ENCODE measurements at places on chromosomes 12 and 14. TPM values are rescaled to one million over a fixed set of nuclear protein-coding genes. Genes with fewer than 3 reads are reported as not detected.

- no peak overlapping the region for H3K4me3 ChIP-seq
- H3K36me3 ChIP-seq = no peaks in the 10 kb centered on the region
- H3K27ac ChIP-seq = no peak overlapping the region
- no peaks in the 10 kb centered on the region for H3K4me1 ChIP-seq
- H3K27me3 ChIP-seq = no peaks in the 10 kb centered on the region
Observed at GRCh38 chr12:76024942-76025600, 6.5 kb downstream of the PHLDA1 start.

Gene MYO1H
- 0.21 TPM for total RNA-seq

- no peak for DNase-seq
- H3K27me3 ChIP-seq = no peaks in the 10 kb centered on the region
- H3K4me1 ChIP-seq = no peaks in the 10 kb centered on the region
- no peaks in the 10 kb centered on the region for H3K36me3 ChIP-seq
- no peak overlapping the region for H3K4me3 ChIP-seq
Observed at GRCh38 chr14:101583006-101583714, 21.9 kb downstream of the DIO3 start.

- H3K36me3 ChIP-seq = no peaks in the 10 kb centered on the region
- H3K4me3 ChIP-seq = no peak overlapping the region
- H3K4me1 ChIP-seq = no peaks in the 10 kb centered on the region
- no peak overlapping the region for H3K27ac ChIP-seq
- DNase-seq = peak; percentile 25
Observed at GRCh38 chr14:101320396-101320795, 240.9 kb upstream of the DIO3 start.

Gene A2M
- total RNA-seq = 105 TPM

GRCh38 chr14:39342768-39343167, 89.5 kb downstream of the FBXO33 start:
- DNase-seq = no peak
- H3K27ac ChIP-seq = no peak overlapping the region
- H3K27me3 ChIP-seq = no peaks in the 10 kb centered on the region
- H3K4me3 ChIP-seq = no peak overlapping the region
- no peaks in the 10 kb centered on the region for H3K4me1 ChIP-seq

GRCh38 chr14:87066221-87066817, 926.7 kb downstream of the GALC start:
- H3K4me1 ChIP-seq = no peaks in the 10 kb centered on the region
- DNase-seq = no peak
- H3K4me3 ChIP-seq = no peak overlapping the region
- H3K36me3 ChIP-seq = no peaks in the 10 kb centered on the region
- no peak overlapping the region for H3K27ac ChIP-seq

Gene ART4
- total RNA-seq = 0.49 TPM

DNA sequence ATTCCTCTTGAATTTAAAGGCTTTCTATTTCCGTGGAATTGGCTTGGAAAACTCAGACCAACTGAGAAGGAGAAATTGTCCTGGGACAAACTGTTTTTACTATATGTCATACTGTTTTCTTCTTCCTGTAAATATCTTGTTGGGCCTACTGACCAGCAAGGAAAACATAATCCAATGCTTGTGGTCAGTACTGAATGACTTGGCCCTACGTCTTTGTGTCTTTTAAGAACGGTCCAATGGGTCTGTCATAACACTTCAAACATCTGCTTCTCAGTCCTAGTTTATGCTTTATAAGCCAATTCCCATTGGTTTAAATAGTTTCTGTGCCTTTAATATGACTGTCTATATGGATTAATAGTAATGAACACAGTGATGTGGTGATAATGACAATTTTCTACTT, 248.5 kb upstream of the DDHD1 start:
- H3K36me3 ChIP-seq = no peaks in the 10 kb centered on the region
- no peaks in the 10 kb centered on the region for H3K27me3 ChIP-seq
- no peak for DNase-seq

Gene ASCL1
- total RNA-seq = 0.53 TPM

Gene TSPAN8
- 1,318 TPM for total RNA-seq

DNA sequence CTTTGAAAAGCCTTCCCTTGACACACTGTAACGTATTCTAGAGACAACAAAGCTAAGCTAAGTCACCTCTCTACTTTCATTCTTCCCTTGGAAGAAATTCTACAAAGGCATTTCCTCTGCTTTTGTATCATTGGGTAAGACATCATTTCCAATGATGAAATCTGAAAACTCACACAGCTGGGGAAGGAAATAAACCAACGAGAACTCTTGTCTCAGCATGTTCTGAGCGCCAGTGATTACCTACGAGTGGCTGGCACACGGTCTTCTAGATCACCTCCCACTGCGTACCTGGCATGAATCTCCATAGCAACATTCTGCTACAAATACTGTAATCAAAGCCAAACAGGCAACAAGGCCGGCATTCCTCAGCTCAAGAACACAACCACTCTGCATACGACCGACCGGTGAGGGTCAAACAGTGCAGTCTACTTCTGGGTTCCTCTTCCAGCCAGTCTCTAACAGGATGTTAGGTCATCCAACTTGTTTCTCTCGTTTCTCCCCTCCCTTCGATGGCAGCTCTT, 7.6 kb downstream of the VPS37B start:
- H3K27ac ChIP-seq = peak overlapping the region; percentile 88
- no peaks in the 10 kb centered on the region for H3K36me3 ChIP-seq

GRCh38 chr12:40473962-40474361, 218.3 kb upstream of the CNTN1 start:
- no peak overlapping the region for H3K4me3 ChIP-seq
- no peak for DNase-seq
- no peaks in the 10 kb centered on the region for H3K27me3 ChIP-seq
- H3K36me3 ChIP-seq = no peaks in the 10 kb centered on the region
- no peaks in the 10 kb centered on the region for H3K4me1 ChIP-seq
- no peak overlapping the region for H3K27ac ChIP-seq

Gene KRT86
- not detected for total RNA-seq

GRCh38 chr14:93880021-93880820, 46.9 kb upstream of the FAM181A start:
- peak; percentile 24 for DNase-seq
- no peaks in the 10 kb centered on the region for H3K4me1 ChIP-seq
- no peak overlapping the region for H3K27ac ChIP-seq
- H3K4me3 ChIP-seq = no peak overlapping the region
- H3K36me3 ChIP-seq = no peaks in the 10 kb centered on the region

Gene RGS6
- 0.15 TPM for total RNA-seq

DNA sequence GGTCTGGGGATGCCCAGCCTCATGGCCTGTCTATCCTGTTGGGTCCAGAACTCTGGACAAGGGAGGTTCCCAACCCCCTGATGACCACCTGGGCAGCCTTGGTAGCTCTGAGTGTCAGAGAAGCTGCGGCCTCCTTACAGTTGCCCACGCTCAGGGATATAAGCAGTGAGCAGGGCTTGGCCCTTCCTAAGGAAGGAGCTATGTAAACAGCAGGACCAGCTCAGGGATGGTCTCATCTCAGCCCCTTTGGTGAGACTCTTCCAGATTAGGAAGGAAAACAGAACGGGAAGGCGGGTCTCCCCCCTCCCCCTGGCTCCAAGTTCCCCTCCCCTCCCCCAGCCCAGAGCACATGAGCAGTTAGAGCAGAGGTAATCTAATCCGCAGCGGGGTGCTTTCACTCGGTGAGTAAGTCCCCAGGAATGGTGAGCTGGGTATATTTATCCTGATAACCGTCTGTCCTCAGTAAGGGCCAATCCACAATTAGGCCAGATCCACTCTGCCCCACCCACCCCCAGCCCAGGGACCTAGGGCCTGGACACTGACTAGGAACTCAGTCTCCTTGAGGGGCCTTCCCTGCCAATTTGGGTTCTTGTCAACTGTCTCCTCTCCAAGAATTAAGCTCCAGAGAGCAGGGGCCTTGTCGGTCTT, 29.5 kb upstream of the RPLP0 start:
- H3K36me3 ChIP-seq = no peaks in the 10 kb centered on the region
- H3K27ac ChIP-seq = peak overlapping the region; percentile 86
- peak; percentile 63 for DNase-seq
- H3K4me3 ChIP-seq = no peak overlapping the region
- H3K27me3 ChIP-seq = no peaks in the 10 kb centered on the region
- H3K4me1 ChIP-seq = peaks cover 59% of the 10 kb centered on the region

DNA sequence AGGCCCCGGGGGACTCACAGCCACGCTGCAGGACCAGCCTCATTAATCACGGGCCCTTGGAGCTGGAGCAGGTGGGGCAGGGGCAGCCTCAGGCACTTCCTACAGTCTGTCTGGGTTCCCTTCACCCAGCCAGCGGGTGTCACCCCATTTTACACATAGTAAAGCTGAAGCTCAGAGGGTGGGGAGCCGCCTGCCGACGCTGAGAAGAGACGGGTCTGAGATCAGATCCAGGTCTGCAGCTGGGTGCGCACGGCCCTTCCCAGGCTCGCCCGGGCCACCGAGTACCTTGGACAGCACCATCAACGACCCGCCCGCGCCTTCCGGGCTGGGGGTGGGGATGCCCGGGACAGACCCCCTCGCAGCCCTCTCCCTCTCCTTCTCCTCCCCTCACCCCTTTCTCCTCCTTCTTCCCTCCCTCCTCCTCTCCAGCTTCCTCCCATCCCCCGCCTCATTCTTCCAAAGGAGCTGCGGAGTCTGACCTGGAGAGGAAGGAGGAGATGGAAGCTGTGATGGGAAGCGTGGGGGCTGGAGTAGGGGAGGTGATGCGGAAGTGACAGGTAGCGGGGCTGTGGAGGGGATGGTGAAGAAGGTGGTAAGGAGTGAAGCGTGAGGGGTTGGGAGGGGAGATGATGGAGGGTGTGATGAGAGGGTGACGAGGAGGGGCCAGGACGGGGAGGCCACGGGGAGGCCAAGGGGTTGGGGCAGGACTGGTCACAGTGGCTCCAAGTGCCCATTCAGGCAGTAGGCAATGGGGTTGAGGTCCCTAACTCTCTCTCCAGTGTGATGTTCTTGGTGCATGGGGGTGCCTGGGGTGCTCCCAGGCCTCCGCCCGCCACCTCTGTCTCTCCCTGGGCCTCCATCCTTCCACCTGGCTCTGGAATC, 8.8 kb downstream of the DTX1 start:
- no peak for DNase-seq
- no peaks in the 10 kb centered on the region for H3K27me3 ChIP-seq
- H3K27ac ChIP-seq = no peak overlapping the region
- no peaks in the 10 kb centered on the region for H3K4me1 ChIP-seq
- H3K4me3 ChIP-seq = no peak overlapping the region
- H3K36me3 ChIP-seq = no peaks in the 10 kb centered on the region

Gene MIP
- not detected for total RNA-seq

DNA sequence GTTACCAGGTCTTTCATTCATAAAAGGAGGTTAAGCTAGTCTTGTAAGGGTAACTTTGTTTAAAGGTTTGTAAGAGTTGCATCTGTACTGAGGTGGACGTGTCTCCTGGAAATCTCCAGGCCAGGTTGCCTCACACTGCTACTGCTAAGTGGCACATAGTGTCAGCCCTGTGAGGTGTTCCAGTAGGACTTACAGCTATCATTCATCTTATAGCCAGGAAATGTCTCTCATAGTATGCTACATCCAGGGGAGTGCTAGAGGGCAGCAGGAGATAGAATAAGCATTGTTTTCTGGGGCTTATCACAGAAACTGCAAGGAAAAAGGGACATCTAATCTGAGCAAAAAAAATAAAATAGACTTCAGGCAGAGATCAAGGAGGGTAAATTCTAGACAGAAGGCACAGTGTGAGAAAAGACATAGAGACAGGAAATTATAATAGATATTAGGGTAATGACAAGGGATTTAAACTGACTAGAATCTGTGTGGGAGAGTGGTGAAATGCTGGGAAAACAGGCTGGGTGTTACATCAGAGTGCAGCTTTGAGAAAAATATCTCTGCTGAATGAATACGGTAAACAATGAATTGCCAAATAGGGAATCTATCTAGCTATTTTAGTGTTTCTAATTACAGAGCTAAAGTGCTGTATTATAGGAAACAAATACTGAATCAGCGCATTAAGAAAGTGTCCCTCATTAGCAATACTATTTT, 205.1 kb upstream of the ABCD2 start:
- H3K36me3 ChIP-seq = no peaks in the 10 kb centered on the region
- H3K27me3 ChIP-seq = no peaks in the 10 kb centered on the region
- H3K4me3 ChIP-seq = no peak overlapping the region
- H3K4me1 ChIP-seq = no peaks in the 10 kb centered on the region
- H3K27ac ChIP-seq = no peak overlapping the region
- DNase-seq = no peak

DNA sequence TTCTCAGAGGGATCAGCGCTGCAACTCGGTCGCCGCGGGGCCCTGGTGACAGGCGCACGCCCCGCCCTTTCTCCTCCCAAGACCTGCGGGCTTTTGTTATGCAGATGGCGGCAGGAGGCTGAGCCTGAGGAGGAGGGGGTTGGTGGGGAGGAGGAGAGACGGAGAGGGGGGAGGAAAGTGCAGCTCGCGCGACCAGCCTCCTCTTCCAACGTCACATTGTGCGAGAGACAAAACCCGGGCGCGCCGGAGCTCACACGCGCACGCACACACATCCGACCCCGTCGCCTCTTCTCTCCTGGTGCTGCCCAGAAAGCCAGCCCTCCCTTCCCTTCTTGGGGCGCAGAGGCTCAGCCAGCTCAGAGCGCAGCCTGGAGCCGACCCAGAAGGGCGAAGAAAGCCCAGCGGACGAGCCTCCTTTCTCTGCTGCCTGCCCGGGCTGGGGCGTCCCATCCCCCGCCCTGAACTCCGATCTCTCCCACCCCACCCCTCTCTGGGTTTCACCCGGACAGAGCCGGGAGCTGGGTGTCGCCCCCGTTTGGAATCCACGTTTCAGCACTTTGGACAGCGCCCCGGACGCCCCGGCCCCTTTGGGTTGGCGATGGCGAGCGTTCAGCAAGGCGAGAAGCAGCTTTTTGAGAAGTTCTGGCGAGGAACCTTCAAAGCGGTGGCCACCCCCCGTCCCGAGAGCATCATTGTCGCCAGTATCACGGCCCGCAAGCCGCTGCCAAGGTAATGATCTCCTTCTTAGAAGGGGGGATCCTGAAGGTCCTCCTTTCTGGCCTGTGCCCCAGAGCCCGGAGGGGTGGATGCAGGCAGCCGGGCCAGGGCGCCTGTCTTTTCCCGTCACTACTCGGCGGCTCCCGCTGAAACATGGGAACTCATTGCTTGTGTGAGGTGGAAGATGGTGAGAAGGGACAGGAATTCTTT, at the start of gene SRRM4:
Gene SRRM4 (plus strand): TSS at position 257 of the 927 bp plus-strand sequence. CDS start 342 bp downstream, at position 599.
- no peak within 1 kb of the TSS for H3K27ac ChIP-seq
- DNase-seq = no peak
- no peaks in the 10 kb centered on the region for H3K4me1 ChIP-seq

GRCh38 chr14:91964011-91964410, 16.5 kb upstream of the FBLN5 start:
- peaks cover 4% of the 10 kb centered on the region for H3K36me3 ChIP-seq
- H3K4me3 ChIP-seq = no peak overlapping the region
- no peaks in the 10 kb centered on the region for H3K4me1 ChIP-seq
- no peaks in the 10 kb centered on the region for H3K27me3 ChIP-seq
- H3K27ac ChIP-seq = no peak overlapping the region

Measured in colonic mucosa (tissue), 4 donors.